ENCODE measurements at places on chromosomes 12 and 14. TPM values are rescaled to one million over a fixed set of nuclear protein-coding genes. Genes with fewer than 3 reads are reported as not detected.

The C12orf54 gene
- total RNA-seq, result not detected

The NUAK1 gene
- total RNA-seq, result 31.4 TPM

The CIDEB gene
- 1.6 TPM for total RNA-seq

The OR6C6 gene
- not detected for total RNA-seq

The RNF31 gene
- total RNA-seq, result 35.1 TPM

The TAS2R46 gene
- 4.8 TPM for total RNA-seq

Data from smooth muscle cell of the pulmonary artery (primary cell).